ENCODE measurements at places on chromosomes 5 and 9.

GRCh38 chr9:77475641-77476473 lies 172.3 kb downstream of the GNA14 start:
- no peak for DNase-seq

DNA sequence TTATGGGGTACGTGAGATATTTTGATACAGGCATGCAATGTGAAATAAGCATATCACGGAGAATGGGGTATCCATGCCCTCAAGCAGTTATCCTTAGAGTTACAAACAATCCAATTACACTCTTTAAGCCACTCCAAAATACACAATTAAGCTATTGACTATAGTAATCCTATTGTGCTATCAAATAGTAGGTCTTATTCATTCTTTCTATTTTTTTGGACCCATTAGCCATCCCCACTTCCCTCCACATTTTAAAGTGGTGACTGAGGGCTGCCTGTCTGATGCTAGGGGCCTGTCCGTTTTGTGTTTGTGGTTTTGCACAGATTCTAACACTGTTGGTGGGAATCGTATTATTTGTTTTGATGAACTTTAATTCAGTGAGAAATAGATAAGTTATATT lies 129.7 kb upstream of the DHFR start:
- DNase-seq: no peak

- DNase-seq: no peak
Observed at GRCh38 chr9:1128046-1128445, 77.9 kb downstream of the DMRT2 start.

DNA sequence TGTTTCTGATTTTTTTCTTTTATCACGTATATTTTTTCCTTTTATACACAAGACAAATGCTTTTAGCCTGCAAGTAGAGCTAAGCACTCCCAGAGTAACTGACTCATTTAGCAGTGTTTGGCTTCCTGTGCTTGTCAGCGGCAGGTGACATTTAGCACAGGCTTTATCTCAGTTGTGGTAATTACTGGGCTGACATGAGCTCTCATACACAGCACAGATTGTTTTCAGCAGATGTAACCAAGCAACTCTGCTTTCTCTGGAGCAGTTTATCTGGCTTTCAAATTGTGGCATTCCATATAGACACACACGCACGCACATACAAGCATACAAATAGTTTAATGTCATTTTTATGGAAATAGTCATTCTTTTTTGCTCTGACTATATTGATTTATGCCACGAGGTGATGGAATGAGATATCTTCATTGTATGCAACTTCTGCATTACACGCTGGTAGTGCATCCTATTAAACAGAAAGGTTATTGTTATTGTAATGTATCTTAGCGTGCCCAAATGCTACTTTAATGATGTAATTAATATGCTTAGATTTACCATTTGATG lies 379.0 kb upstream of the GRAMD2B start:
- no peak for DNase-seq

DNA sequence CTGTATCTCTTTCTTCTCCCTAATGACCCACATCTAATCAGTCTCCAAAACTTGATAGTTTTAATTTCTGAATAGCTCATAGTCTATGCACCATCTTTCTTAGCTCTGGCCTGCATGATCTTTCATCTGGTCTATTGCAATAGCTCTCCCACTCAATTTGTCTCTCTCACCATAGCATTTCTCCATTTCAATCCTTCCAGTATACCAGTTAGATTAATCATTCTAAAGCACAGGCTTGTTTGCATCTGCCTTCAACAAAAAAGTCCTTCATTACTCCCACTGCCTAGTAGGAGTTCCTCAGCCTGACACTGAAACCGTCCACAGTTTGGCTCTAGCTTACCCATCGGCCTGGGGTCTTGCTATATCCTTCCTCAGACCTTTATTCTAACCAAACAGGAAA lies 344.9 kb downstream of the ENC1 start:
- DNase-seq: no peak

DNA sequence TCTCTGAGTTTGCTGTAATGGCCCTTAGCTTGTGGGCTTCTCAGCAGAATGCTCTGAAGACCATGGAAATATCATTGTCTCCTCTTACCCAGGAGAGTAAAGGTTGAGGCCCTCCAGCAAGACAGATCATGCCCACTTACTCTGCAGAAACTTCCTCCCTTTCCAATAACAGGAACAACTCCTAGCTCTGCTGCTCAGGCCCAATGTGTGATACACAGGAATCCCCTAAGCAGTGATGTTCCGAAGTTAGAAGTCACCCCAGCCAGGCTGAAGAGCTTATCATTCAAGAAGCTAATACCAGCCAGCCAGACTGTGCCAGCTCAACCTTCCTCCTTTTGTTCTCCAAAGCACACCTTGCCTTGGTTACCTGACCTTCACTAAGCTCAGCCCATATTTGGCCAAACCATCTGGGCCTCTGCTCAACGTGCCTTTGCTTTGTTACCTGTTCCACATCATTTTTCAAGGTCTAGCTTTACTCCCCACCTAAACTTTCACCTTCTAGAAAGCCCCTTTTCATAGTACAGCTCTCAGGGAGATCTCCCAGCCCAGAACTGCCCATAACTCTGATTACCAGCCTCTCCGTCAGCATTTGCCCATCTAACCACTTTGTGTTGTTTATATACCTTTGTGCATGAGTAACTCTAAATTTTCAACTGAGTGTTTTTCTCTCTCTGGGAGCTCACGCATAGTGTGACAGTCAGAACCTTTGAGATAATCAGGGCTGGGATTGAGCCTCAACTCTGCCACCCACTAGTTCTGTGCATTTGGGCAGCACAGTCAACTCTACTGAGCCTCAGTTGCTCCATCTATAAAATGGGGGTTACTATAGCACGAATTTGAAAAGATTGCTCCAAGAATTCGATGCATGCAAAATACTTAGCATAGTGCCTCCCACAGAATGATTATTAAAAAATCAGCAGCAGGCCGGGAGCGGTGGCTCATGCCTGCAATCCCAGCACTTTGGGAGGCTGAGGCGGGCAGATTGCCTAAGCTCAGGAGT lies 107.6 kb upstream of the CPEB4 start:
- DNase-seq: no peak

- no peak for DNase-seq
Observed at GRCh38 chr9:127336506-127337352, 60.2 kb upstream of the SLC2A8 start.

DNA sequence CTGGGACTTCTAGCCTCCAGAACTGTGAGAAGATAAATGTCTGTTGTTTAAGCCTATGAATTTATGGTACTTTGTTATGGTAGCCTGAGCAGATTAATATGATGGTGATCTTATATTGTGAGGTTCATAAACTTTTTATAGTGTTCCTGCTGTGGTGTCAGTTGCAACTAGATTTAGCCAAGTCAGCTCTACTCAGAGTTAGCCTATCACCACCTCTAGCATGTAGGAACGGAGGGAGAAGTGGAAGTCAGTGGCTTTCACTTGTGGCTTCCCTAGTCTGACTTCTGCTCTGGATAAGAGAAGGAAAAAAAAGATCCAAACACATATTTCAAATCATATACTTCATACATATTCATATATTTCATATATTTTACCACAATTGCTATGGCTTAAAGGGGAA lies 6.6 kb downstream of the POC5 start:
- no peak for DNase-seq

DNA sequence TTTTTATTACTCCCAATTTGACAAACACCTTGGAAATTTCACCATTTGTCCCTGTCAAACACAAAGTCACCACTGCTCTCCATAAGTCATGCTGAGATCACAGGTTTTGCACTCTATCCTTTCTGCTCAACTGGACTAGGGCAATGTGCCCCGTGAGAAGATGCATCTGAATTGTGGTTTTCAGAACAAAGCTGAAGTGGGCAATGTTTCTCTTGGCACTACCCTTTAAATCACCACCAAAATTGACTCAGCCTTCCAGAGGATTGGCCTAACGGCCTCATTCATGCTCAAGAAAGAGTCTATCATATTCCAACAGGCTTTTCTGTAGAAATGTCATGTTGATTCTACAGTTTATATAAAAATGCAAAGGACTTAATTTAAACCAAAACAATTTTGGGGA lies 81.0 kb upstream of the TRIO start:
- DNase-seq: no peak

- no peak for DNase-seq
Observed at GRCh38 chr5:100299261-100299660, 235.9 kb upstream of the FAM174A start.

- no peak for DNase-seq
Observed at GRCh38 chr9:70177121-70177520, 81.7 kb upstream of the SMC5 start.

GRCh38 chr5:77355751-77356150 lies 136.4 kb downstream of the WDR41 start:
- no peak for DNase-seq

- DNase-seq: no peak
Observed at GRCh38 chr5:35954175-35954574, 15.8 kb upstream of the CAPSL start.

- DNase-seq: no peak
Observed at GRCh38 chr5:126972062-126972895, 58.1 kb downstream of the MARCHF3 start.

DNA sequence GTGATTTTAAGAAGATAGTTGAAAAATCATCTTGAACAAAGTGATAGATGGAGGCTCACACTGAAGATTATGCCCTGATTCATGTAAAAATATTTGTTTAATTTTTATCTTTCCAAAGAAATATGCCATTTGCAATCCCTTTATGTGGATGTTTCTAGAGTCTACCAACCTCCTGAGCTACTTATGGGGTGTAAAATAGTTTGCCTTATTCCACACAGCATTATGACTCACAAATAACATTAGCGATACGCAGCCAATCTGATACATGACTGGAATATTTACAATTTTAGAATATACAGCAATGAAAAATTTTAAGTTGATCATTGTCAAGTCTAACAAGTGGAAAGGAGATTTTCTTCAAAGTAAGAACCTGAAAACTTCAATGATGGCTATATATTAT lies 327.5 kb downstream of the EDIL3 start:
- no peak for DNase-seq

- no peak for DNase-seq
Observed at GRCh38 chr9:35852267-35852815, 17.9 kb downstream of the OR13J1 start.

- DNase-seq: no peak
Observed at GRCh38 chr5:52846182-52846842, 58.6 kb downstream of the ITGA1 start.

DNA sequence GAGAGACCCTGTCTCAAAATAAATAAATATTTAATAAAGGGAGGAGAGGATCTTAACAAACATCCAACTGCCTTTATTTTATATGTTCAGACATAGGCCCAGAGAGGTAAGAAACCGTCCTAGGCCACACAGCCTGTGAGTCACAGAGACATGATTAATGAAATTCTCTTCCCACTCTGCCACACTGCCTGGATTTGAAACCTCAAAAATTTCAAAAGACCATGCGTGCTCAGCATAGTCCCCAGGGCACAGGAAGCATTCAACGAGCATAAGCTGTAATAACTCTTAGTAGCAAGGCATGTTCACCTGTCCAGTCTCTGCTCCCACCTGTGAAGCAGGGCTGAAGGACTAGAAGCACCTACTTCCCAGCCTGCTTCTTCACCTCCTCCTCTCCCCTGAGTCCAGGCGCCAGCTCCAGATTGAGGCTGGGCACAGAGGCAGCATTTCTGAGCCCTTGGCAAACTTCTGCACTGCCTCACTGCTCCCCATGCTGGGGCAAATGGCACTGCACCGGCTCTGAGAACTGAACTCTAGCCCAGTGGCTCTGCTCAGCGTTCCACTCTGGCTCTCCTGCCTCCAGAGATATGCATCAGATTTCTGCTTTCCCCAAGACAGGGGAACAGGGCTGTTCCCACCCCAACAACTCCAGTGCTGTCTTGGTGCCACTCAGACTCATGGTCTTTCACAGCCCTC lies 1.1 kb downstream of the FAT2 start:
- DNase-seq: no peak

- no peak for DNase-seq
Observed at GRCh38 chr9:7089406-7090193, 331.8 kb downstream of the KDM4C start.

DNA sequence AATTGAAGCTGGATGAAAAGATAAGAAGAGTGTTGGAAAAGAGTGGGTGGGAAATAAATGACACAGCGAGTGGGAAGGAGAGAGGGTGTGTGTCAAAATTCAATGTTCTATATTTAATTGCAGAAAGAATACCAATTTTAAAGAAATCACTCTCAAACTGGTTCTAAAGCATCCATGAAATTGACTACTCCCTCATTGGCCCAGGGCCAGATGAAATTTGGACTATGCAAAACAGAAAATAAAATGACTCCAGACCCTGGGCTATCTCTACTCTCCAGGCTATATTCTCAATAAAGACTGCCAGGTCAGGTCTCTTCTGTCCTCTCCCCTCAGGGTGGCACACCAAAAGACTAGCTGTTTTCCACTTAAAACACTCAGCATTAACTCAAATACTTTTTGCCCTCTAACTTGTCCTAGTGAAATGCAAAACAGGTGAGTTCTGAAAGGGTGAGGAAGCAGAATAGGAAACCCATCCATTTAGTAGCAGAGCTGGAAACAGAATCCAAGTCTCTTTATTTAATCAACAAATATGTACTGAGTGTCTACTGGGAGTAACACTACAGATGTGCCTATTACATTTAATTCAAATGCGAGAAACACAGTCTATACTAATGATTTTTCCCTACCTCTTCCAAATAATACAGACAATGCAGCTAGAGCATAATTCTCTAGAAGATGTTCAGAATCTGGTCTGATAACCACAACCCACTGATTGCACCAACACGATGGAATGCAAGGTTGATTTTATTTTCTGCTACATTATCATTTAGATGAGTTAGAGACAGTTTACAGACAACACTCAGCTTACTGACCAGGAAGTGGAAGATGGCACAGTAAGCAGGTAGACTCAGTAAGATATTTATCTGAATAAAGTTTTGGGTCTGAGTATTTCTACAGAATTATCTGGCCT lies 42.1 kb downstream of the EFCAB9 start:
- DNase-seq: no peak

DNA sequence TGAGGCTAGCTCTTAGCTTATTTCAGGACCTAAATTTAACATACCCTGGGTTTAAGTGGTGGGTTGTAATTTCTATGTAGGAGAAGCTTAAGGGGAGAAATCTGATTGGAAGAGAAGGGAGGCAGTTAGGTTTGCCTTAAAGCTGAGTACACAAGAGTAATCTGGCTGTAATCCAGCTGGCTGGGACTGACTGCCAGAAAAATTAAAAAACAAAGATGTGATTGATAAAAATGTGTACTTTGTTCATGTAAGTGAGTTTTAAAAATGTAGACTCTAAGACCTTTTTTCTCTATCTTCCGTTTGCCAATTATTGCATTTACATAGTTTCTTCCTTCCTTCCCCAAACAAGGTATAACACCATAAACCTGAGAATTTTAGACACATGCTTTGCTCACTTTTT lies 17.5 kb upstream of the MSMP start:
- no peak for DNase-seq

DNA sequence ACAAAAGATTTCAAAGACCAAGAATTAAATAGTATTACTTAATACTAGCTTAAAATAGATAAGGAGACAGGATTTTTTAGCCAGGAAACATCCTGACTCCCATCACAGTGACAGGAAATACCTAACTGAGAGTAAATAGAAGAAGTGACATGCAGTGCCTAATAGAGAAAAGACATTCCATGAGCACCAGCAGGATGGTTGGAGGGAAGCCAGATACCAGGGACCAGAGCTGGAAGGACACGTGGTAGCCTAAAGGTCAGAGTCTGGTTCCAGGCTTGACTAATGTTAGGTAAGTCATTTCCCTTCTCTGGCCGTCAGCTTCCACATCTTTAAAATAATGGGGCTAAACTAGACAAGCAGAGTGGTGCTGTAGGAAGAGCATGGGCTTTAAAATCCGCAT lies 41.6 kb downstream of the CDK5RAP2 start:
- no peak for DNase-seq

- DNase-seq: no peak
Observed at GRCh38 chr5:133828722-133829121, 139.7 kb downstream of the C5orf15 start.

All from stimulated activated CD4-positive, alpha-beta T cell treated with anti-CD3 and anti-CD28 coated beads, Interleukin-1b, Interleukin-23, amount 100 ng/mL, for 1 hour (primary cell).